NCI-H2081 (cell line): ENCODE measurements at places on chromosomes 7 and 10.

- no peak for DNase-seq
These were observed 35.1 kb downstream of the SMNDC1 start for GRCh38 chr10:110269374-110270318.

DNA sequence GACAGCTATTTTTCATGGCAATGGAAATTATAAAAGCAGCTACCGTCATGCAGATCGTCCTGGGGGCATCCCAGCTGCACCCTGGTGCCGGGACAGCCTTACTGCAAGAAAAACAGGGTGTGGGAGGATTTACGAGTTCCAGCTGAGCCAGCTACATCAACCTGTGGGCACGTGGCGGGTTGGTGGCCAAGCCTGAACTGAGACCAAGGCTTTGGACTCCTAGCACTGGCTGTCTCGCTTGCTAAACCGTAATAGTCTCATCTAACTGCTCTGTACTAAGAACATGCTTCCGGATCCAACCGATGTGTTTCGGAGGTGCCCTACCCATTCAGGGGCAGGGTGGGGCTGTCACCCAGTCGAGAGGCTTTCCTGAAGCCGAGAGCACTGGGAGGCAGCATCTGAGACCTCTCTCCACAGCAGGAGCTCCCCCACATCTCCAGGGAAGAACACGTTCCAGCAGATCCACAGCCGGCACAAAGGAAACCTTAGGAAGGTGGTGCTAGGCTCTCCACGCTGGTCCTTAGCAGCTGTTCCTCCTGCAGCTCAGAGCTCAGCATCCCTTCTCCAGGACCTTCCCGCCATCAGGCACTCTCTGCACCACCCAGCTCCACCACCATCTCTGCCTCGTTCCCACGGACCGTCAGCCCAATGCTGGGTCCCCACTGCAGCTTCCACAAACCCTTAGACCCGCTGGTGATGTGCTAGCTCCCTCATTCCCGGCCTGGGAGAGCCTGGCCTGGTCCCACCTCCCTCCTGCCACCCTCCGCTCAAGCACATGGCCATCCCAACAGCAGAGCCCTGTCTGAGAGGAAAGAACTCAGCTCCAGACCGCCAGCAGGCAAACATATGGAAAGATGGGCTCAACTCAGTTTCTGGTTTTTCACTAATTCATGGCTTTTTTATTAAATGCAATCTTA lies 158.5 kb downstream of the PTPRN2 start:
- DNase-seq = no peak

DNA sequence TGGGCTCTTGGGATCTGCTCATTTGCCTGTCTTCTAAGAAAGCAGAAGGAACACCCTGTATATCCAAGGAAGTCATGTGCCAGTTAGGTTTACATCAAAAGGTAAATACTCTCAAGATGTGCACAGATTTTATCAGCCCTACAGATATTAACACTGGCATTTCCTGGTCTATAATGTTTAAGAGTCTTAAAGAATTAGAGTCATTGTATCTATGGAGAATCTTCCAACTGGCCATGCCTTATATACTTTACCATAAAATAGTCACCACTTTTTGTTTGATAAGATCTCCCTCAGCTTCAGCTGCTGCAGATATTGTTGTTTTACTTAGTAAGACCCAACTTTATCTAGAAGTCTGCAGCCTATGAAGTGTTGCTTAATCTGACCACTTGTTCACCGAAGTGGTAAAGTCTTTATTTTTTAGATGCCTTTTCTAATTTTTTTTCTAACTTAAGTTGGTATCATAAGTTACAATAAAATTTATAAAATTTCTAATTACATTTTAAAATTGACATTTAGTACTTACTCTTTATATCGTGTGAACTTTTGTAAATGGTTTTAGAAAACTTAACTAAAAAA lies 58.5 kb downstream of the CPED1 start:
- DNase-seq = no peak

GRCh38 chr7:81627536-81628287 lies 142.1 kb downstream of the HGF start:
- DNase-seq = no peak

DNA sequence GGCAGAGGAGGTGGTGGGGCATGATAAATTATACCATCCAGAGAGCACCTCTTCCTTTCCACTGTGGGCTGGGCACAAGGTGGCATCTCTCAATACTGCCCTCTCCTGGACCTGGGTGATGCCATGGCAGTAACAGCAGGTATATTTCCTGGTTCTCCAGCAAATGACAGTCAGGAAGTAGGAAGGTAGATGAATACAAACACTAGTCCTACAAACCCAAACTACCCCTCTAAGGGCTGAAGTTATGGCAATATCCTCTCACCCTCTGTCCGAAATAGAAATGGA lies 1004.9 kb downstream of the KCNMA1 start:
- peak; percentile 73 for DNase-seq

GRCh38 chr7:24334627-24335026 lies 50.6 kb downstream of the NPY start:
- no peak for DNase-seq

DNA sequence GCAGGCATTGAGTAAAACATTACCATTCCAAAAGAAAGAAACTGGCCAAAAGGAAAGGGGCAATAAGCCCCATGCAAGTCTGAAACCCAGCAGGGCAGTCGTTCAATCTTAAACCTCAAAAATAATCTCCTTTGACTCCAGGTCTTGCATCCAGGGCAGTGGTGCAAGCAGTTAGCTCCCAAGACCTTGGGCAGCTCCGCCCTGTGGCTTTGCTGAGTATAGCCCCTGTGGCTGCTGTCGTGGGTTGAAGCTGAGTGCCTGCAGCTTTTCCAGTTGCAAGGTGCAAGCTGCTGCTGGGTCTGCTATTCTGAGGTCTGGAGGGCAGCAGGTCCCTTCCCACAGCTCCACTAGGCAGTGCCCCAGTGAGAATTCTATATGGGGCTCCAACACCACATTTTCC lies 580.1 kb upstream of the AUTS2 start:
- no peak for DNase-seq

- DNase-seq = no peak
These were observed 283.0 kb downstream of the ADK start for GRCh38 chr10:74433993-74434392.
